Right renal pelvis (tissue), 4 donors: ENCODE measurements at places on chromosomes 7 and 10.

- no peak for DNase-seq
Measured at GRCh38 chr10:78703593-78703992, 365.2 kb upstream of the ZMIZ1 start.

- no peak for DNase-seq
Measured at GRCh38 chr10:35822316-35822715, 180.2 kb upstream of the FZD8 start.

- DNase-seq: no peak
Measured at GRCh38 chr10:852386-852785, 79.1 kb downstream of the LARP4B start.

DNA sequence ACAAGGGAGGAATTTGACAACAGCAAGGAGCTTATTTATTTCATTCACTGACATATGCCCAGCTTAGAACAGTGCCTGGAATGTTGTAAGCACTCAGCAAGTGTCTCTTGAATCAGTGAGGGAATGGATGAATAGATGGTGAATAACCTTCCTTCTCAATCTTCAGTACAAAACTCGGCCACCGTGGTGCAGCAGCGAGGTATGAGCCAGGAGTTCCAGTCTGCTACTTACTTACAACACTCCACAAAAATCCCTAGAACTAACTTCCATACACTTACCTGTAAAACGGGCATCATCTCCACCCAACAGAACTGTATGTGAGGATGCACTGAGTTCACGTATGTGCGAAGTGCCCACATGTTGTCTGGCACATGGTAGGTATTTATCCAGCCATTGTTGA, 237.4 kb downstream of the WDR11 start:
- no peak for DNase-seq

DNA sequence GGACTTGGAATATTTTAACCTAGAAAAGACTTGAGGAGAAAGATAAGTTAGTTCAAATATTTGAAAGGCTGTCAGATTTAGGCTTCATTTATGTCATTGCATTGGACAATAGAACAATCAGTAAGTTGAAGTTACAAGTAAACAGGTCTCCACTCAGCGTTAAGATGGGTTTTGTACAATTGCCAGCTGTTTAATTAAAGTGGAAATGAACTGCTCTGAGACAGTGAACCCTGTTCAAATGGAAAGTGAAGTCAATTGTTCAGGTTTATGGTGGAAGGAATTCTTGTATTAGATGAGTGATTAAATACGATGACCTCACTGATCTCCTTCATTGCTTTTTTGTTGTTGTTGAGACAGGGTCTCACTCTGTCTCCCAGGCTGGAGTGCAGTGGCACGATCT, 151.7 kb downstream of the PLXDC2 start:
- DNase-seq: no peak

DNA sequence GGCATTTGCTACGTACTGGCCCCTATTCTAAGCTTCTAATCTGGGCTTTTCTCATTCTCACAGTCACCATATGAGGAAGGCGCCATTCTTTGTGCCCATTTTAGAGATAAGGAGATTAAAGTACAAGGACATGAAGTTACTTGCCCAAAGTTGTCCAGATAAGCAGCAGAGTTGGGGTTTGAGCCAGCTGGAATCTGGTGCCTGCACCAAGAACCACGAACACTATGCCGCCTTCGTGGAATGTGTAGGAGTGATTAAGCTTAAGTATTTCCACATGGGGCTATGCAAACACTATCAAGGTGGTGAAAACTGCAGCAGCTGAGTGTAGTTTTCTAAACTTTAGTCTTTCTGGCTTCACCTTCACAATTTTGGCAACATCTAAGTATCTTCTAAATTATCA, 342.7 kb upstream of the ETV1 start:
- DNase-seq: no peak

- no peak for DNase-seq
Measured at GRCh38 chr7:2545746-2546425, 9.4 kb downstream of the BRAT1 start.

- DNase-seq: no peak
Measured at GRCh38 chr10:99290306-99290705, 38.9 kb upstream of the CNNM1 start.

DNA sequence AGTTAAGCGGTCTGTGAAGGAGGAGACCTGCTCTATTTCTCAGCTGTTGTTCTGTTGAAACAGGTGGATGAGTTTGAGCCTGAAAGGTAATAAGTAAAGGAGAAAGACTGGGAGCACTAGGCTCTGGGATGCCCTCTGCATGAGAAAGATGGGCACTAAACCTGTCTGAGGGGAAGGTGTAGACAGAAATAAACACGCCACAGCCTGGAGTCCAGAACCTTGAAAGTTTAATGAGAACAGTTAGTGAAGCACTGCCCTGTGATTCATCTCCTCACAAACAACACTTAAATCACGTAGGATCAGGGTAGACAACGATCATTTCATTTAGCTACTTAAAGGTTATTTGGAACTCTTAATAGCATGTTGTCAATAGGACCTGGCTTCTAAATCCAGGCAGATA, 193.1 kb downstream of the PHTF2 start:
- no peak for DNase-seq

DNA sequence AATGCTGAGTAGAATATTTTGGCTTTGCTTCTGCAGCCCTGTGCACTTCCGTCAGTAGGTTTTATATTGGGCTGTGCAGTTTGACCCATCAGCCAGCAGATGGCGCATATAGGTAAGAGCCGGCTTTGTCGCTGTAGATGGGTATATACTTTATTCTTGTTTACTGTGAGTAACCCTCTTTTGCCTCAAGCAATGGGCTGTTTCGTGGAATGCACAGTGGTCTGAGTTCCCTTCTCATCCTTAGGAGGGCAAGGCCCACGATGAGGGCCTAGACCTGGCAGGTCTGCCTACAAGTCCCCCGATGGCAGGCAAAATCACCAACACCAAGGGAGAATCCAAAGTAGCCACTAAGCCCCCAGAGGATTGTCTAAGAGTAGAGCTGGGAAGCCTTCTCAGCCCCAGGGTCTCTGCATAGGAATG, 1002.9 kb upstream of the KCND2 start:
- DNase-seq: peak; percentile 19

GRCh38 chr7:134364619-134365037, 47.9 kb upstream of the SLC35B4 start:
- no peak for DNase-seq

DNA sequence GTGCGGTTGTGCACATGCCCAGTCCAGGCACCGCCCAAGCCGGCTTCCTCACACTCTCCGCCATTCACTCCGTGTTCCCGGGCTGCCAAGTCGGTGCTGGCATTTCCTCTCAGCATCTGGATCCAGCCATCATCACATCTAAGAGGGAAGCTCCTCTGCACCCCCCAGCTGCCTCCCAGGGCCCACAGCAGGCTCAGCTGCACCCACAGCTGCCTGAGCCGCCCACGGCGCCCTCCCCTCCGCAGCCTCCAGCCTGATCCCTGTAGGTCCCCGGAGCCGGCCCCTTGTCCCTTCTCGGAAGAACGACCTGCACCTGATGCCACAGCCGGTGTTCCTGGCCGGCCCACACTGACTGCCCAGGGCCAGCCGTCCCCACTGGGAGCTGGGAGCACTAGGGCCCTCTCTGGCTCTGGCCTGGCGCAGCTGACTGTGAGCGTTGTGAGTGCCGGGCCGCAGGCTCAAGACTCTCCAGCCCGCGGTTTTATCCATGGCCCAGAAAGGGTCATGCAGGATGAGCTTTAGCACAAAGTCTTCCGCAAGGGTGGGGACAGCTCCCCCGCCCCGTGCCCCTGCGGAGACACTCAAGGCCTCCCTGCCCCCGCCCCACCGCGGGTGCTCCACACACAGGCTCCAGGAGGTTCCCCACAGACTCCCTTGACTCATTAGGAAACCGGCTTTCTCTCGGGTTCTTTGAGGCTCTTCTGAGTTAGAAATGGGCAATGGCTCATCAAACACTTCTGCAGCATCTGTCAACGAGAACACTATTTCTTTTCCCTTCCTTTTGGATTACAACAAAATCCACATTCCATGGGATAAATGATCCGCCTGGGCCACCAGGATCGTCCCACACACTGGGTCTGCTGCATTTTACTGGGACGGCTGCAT, 31.2 kb downstream of the CFAP46 start:
- no peak for DNase-seq

DNA sequence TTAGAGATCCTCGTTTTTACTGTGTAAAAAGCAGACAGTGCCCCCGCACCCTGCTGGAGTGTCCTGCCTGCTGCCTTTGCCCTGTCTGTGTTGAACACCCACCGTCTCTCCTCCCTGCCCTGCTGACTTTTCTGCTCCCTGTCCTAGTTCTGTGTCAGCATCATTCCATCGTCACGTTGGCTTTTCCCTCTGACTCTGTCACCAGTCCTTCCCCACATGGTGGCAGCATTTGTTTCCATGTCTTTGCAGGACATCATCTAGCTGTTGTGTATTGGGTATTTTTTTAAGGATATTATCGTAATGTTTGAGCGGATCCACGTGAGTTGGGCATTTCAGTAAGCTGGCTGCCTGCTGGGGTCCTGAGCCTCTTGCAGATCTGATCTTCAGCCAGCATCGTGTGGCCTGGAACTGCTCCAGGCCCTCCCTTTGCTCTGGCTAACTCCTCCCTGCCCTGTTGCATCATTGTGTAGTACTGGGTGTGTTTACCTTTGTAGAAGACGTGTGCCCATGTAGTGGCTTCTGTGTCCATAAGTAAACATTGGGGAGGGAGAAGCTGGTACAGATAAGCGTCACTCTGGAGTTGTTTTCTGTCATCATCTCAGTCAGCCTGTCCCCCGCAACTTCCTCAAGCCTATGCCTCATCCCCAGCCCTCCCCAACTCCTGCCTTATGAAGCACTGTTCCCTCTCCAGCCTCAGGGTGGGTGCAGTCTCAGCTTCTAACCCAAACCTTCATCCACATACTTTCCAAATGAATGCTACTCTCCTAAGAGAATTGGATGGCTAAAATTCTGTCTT, 44.3 kb downstream of the TRRAP start:
- DNase-seq: no peak

GRCh38 chr10:89516149-89516832, 19.1 kb downstream of the SLC16A12 start:
- DNase-seq: no peak

GRCh38 chr10:113689574-113689973, 9.9 kb downstream of the CASP7 start:
- no peak for DNase-seq

GRCh38 chr7:131424219-131424822, 96.6 kb downstream of the MKLN1 start:
- peak; percentile 30 for DNase-seq

DNA sequence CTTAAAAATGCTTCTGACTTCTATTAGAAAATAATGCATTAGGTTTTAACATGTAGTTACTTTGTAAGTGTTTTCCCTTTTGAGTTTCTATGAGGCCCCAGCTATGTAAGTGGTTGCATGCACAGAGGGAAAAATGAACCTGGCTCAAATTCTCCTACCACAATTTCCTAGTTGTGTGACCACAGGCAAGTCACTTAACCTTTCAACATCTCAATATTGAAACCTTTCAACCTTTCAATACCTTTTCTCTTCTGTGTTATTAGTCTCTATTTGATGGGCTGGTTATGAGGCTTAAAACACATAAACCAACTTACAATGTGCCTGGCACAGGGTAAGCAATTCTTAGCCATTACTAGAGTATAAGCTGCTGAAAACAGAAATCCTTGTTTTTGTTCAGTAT, 203.0 kb downstream of the KCND2 start:
- DNase-seq: no peak

DNA sequence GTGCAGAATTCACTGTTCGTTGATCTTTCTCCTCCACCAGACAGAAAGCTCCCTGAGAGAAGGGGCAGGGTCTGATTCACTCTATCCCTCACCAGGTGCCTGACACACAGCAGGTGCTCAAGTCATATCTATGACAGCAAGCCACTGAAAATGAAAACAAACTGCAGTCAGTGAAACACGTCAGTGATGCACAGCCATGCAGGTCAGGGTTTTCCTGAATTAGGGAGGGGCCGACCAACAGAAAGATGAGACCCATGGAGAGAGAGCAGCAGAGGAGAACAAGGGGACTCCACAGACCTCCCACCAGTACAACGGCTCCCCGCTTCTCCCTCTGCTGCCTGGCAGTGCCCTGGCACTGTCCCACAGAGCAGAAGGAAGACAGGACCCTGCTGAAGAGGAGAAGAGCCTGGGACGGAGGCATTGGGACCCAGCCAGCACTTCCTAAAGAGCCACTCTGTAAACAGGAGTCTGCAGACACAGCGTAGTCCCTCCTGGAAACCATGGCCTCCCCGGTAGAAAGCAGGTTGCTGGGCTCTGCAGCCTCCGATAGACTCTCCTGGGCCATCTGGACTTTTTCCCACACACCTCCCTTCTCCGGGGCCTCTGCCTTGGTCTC, 50.3 kb downstream of the FAM53B start:
- DNase-seq: no peak

DNA sequence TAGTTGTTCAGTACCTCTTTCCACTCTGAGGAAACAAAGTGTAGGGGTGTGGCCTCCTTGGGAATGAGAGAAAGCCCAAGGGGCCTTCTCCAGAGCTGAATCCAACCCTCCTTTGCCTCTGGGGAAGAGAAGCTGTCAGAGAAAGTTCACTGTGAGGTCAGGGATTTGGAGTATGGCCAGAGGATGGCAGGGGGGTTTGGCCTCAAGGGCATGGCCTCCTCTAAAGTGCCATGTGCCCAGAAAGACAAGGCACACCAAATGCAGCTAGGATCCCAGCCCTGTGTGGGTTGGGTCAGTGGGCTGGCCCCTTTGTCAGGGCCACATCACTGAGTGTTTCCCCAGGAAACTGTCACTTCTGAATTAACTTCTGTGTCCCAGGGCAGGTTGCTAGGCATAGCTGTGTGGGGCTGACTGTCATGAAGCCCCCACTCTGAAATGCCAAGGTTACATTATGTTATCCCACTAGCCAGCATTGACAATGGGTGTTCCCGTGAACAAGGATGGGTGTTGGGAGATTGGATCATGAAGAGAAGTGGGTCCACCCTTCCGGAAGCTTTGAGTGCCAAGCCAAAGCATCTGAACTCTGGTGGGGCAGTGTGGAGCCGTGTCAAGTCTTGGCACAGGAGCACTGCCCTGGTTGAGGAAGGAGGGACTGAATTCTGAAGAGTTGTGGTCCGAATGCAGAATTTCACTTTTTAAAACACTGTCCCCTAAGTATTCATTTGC, 123.3 kb downstream of the ZMIZ1 start:
- DNase-seq: no peak

- DNase-seq: no peak
Measured at GRCh38 chr7:100394077-100394476, 20.8 kb downstream of the PILRA start.

DNA sequence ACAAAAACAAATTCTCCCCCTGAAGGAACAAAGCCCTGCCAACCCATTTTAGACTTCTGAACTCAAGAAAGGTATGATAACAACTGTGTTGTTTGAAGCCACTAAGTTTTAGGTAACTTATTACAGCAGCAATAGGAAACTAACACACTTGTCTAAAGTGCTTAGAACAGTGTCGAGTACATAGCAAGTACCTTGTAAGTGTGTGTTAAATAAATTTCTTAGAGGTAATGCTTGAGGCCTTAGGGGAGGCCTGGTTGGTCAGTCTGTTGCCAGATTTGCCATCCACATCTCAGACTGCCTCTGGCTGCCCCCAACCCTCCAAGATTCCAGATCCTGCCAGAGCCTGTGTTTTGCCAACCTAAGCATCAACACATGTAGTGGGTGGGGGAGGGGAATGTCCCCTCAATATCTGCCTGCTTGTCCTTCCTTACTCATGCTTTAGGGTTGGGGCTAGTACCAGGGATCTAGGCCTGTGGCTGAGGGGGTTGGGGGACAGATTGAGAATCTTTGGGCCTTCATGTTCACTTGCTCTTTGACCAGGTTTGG, 27.1 kb upstream of the PAX2 start:
- DNase-seq: no peak

- no peak for DNase-seq
Measured at GRCh38 chr7:29394321-29394720, 169.3 kb upstream of the PRR15 start.
